Aorta (tissue), 5 donors: ENCODE measurements at places on chromosomes 4 and X. TPM values are rescaled to one million over a fixed set of nuclear protein-coding genes. Genes with fewer than 3 reads are reported as not detected.
A peak's percentile ranks its signal among the peaks of the same experiment; 100 is the strongest.

Gene HEPH
- 67.8 TPM for total RNA-seq

Gene CYSLTR1
- total RNA-seq: 6.5 TPM

Gene XAGE1A
- total RNA-seq: not detected

Gene XG
- total RNA-seq: 9.0 TPM

Gene VBP1
- total RNA-seq: 24.6 TPM

Gene LNX1
- total RNA-seq: 4.6 TPM

Gene SLIT2
- 31.3 TPM for total RNA-seq

Gene UBQLN2
- total RNA-seq: 31.7 TPM

Gene STK32B
- 4.1 TPM for total RNA-seq

GRCh38 chr4:69096111-69096656 is at the start of gene UGT2B7:
Gene UGT2B7 (plus strand): TSS chr4:69096474. CDS start chr4:69096521, 47 bp downstream.
- DNase-seq: no peak

DNA sequence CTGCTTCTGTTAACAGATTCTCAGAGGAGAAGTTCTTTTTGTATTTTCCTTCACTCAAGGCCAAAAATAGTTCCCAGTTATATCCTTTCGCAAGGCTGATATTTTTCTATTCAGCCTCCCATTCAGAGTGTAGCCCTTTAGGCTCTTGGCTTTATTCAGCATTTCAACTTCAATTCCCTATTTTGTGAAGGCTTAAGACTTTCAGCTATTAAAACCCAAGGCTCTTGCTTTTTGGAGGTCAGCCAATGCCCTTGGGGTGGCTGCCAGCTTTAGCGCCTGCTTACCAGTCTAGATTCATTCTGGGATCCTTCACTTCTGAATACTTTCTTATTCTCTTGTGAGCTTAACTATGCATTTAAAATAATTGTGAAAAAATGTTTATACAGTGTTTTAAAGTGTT is 57.3 kb upstream of the ADGRA3 start:
- peak; percentile 81 for DNase-seq

DNA sequence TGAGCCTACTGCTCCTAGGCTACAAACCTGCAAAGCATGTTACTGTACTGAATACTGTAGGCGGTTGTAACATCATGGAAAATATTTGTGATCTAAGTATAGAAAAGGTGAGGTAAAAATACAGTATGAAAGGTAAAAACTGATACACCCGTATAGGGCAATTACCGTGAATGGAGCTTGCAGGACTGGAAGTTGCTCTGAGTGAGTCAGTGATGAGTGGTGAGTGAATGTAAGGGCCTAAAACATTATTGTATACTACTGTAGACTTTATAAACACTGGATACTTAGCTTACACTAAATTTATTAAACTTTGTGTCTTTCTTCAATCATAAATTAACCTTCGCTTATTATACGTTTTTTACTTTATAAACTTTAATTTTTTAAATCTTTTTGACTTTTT is 3.7 kb downstream of the KIF4A start:
- no peak for DNase-seq

DNA sequence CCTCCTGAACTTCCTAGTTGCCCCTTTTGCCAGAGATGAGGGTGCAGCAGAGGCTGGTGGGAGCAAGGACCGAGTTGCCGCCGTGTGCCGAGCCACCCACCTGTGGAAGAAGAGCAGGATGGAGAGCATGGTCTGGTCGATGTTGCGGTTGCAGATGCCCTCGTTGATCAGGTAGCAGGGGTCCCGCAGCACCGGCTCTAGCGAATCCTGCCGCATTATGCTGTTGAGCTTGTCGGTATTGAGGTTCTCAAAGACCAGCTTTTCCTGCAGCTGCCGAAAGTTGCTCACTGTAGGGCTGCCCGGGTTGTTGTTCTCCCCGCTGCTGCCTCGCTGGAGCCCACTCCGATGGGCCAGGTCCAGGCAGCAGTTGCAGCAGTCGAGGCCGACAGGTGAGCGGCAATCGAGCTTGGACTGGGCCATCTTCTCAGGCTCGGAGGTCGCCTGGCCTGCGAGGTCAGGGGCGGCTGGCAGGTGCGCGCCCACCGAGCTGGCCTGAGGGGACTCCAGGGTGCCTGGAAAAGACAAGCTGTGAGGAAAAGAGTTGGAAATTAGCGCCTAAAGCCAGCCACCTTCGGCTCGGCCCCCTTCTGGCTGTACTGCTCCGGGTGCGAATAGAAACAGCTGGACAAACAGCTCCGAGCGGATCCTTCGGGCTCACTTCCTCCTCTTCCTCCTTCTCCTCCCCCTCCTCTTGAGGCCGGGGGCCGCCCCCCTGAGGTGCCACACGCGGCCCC is 420 bp downstream of the TSC22D3 start:
- DNase-seq: no peak

GRCh38 chrX:37904833-37905232 is 57.5 kb upstream of the DYNLT3 start:
- no peak for DNase-seq

DNA sequence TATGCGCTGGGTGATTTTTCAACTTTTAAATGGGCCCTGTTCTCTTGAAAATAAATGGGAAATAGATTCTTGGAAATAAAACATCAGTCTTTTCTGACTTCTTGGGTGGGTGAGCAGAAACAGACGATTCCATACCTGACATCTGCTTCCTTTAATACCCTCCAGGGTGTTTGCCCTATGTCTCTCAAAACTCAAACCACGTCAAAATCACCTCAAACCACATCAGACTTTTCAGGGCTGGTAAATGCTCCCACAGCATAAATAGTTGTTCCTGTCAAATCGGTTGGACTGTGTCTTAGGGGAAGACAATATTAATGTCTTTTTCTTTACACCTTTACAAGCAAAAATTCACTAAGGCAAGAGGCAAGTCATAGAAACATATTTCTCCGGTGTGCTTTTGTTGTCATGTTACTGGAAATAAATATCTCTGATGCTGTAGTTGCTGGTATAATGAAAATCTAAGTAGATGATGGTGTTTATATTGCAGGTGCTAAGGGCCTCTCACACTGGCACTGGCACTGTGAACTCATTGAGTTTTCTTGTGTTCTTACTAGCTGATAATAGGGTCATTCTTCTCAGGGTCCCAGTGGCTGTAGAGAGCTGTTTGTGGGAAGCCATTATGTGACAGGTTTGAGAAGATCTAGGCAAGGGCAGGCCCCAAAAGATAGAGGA is 380.4 kb downstream of the RAPGEF2 start:
- no peak for DNase-seq

DNA sequence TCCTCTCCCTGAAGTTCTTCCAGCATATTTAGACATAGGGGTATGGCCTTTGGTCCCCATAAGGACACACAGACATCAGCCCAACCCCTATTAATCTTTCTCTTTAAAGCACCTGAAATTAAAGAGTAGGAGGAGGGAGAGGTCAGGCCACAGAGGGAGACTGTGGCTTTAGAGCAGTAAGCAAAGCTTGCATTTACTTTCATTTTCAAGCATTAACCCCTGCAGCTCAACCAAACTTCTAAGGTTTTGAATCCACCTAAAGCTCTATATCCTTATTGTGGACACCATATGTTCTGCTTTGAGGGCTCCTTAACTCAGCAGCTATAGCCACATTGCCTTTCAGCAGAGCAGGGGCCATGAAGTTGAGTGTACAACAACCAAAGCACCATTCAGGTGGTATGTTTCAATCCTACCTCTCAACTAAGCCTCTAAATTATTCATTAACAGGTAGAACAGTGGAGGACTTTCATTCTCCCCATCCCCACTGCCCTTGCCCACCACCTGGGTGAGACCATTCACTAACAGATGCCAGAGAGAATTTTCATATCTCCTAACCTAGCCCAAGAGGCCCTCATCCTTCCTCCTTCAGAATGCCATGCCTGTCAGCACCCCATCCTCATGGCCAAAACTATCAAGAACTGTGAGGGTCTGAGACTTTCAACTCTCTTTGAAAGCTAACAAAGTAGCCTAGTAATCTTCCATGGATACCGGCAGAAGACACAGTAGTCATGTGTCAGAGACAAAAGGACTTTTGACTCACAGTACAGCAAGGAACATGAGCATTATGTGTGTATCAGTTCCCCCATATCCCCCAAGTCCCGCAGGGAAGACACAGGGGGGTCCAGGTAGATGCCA is 20.8 kb downstream of the LIN54 start:
- no peak for DNase-seq

DNA sequence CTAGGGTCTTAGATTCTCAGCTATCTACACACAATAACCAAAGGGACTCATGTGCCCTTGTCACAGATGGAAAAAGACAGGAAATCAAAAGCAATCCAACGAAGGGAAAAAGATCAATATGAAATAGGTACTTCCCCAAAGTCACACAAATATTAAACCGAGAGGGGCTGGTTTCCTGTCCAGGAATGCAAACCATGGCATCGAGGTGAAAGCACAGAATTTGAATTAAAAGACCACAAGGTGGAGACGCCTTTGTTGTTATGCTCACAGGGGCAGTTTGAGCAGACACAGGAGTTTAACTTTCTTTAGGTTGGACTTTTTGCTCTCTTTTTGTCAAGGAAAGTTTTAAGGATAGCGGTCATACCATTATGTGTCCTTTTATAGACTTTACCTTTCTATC is 14.3 kb downstream of the H2BW1 start:
- DNase-seq: no peak

GRCh38 chr4:135204311-135204710 is 1002.7 kb upstream of the PABPC4L start:
- DNase-seq: no peak

- no peak for DNase-seq
These were observed 498 bp downstream of the RBMX start for GRCh38 chrX:136880003-136880451.

- no peak for DNase-seq
These were observed 393.2 kb upstream of the HS3ST1 start for GRCh38 chr4:11821772-11822430.

GRCh38 chr4:128940971-128941370 is 131.5 kb downstream of the JADE1 start:
- DNase-seq: no peak

- no peak for DNase-seq
These were observed 176.1 kb downstream of the DCAF12L1 start for GRCh38 chrX:126376465-126376864.
